ENCODE measurements at places on chromosomes 13 and 19. TPM values are rescaled to one million over a fixed set of nuclear protein-coding genes. Genes with fewer than 3 reads are reported as not detected.

Gene ZNF878
- total RNA-seq = 1.1 TPM

- H3K27me3 ChIP-seq = no peaks in the 10 kb centered on the region
- no peaks in the 10 kb centered on the region for H3K4me1 ChIP-seq
- no peak overlapping the region for H3K4me3 ChIP-seq
- no peak overlapping the region for H3K27ac ChIP-seq
- peaks cover 4% of the 10 kb centered on the region for H3K36me3 ChIP-seq
- DNase-seq = no peak
Observed at GRCh38 chr19:5073153-5073844, 104.4 kb downstream of the KDM4B start.

- DNase-seq = no peak
- no peaks in the 10 kb centered on the region for H3K27me3 ChIP-seq
- H3K4me3 ChIP-seq = no peak overlapping the region
- no peak overlapping the region for H3K27ac ChIP-seq
Observed at GRCh38 chr13:76189882-76190519, 553.9 kb downstream of the LMO7 start.

- no peaks in the 10 kb centered on the region for H3K27me3 ChIP-seq
Observed at GRCh38 chr19:16085115-16085514, 8.8 kb downstream of the TPM4 start.

DNA sequence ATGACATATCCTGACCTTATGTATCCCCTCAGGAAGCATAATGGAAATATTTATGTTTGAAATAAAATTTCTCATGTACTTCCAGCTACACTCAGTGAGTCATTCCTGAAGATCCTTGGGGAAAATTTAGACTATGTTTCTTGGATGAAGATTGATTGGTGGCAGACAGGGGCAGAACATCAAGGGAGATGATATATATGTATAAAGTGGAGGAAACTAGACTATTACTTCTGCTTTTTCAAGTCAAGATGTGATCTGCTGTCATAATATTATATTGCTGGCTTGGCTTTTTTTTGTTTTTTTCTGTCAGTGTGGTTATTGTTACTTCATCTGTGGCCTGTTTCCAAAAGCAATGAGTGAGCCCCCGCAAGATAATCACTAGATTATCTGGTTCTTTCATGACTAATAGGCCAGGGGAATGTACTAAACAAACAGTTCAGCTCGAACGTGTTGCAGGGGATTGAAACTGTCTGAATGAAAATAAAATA lies 87.2 kb upstream of the TNFSF11 start:
- no peak overlapping the region for H3K27ac ChIP-seq
- no peak overlapping the region for H3K4me3 ChIP-seq
- H3K4me1 ChIP-seq = no peaks in the 10 kb centered on the region
- no peak for DNase-seq
- no peaks in the 10 kb centered on the region for H3K36me3 ChIP-seq

Gene PGLYRP2
- total RNA-seq = not detected

DNA sequence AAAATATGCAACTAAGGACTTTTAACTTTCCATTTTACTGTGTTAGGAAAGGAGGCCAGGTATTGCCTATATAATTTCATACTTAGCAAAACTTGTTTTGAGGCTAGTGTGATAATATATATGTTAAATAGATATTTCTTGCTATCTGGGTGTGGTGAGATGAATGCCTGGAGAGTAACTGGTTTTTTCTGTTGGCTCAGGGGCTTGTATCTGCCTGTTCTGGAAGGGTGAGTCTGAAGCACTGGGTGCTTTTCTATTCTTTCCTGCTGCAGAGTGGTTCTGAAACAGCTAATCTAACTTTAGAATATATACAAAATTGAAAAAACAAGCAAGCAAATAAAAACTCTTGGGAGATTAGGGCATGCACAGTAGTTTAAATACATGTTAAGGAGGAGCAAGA lies 64.6 kb upstream of the MYCBP2 start:
- no peak overlapping the region for H3K27ac ChIP-seq
- H3K27me3 ChIP-seq = no peaks in the 10 kb centered on the region
- no peaks in the 10 kb centered on the region for H3K4me1 ChIP-seq
- H3K36me3 ChIP-seq = no peaks in the 10 kb centered on the region

Gene VSIG10L
- total RNA-seq = 1.1 TPM

Gene UTP14C
- 16.3 TPM for total RNA-seq

Gene KLHL1
- total RNA-seq = not detected

DNA sequence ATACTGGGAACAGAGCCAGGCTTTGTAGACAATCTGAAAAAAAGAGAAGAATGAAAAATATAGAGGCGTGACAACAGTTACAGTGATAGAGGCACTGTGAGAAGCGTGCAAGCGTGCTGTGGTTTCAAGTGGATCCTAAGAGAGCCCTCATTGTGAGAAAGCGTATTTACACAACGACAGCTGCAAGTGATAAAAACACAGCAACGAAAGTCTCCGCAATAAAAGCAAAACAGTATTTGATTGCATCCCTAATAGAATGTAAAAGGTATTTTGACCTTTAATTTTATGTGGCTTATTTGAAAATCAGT lies 642.7 kb upstream of the ARGLU1 start:
- H3K4me3 ChIP-seq = no peak overlapping the region
- H3K4me1 ChIP-seq = peaks cover 7% of the 10 kb centered on the region
- DNase-seq = no peak
- H3K27me3 ChIP-seq = no peaks in the 10 kb centered on the region
- H3K36me3 ChIP-seq = no peaks in the 10 kb centered on the region

DNA sequence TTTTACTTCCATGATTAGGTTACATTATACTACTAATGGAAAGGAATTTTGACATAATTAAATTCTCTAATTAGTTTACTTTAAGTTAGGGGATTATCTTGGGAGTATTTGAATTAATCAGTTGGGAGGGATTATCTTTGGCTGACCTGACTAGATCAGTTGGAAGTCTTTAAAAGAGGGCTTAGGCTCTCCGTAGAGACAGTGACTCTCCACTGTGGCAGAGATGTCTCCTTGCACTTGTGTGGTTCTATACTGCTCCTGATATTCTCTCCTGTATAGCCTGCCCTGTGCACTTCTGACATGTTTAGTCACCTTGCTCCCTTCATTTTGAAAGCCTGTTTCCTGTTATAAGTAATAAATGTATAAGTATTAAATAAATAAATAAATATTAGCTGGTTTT lies 1612.3 kb upstream of the PRR20A start:
- H3K27me3 ChIP-seq = no peaks in the 10 kb centered on the region
- DNase-seq = no peak

DNA sequence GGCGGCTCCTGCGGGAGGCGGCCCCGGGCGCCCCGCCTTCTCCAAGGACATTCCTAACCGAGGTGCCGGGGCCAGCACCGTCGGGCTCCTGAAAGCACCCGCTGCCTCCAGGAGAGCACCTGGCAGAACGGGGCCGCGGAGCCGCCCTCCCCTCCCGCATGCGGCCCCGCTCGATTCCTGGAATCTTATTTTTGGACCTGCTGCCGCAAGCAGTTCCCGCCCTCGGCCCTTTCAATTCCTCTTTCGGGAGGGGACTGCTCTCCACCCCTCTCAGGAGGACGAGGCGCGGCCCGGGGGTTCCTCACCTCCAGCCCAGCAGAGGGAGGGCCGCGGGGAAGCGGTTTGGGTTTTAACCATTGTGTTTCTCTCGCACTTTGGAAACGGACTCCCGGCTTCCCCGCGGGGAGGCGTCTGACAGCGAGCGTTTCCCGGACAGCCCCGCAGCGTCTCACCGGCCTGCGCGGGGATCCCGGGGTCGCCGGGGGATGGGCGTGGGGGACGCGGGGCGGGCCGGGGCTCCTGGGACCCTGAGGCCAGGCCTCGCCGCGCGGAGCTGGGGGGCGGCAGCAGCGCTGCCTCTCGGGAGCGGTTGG lies 849 bp downstream of the GAS6 start:
- peak; percentile 62 for DNase-seq
- no peaks in the 10 kb centered on the region for H3K36me3 ChIP-seq
- peak overlapping the region; percentile 84 for H3K27ac ChIP-seq
- H3K4me3 ChIP-seq = peak overlapping the region; percentile 80
- peaks cover 17% of the 10 kb centered on the region for H3K4me1 ChIP-seq

DNA sequence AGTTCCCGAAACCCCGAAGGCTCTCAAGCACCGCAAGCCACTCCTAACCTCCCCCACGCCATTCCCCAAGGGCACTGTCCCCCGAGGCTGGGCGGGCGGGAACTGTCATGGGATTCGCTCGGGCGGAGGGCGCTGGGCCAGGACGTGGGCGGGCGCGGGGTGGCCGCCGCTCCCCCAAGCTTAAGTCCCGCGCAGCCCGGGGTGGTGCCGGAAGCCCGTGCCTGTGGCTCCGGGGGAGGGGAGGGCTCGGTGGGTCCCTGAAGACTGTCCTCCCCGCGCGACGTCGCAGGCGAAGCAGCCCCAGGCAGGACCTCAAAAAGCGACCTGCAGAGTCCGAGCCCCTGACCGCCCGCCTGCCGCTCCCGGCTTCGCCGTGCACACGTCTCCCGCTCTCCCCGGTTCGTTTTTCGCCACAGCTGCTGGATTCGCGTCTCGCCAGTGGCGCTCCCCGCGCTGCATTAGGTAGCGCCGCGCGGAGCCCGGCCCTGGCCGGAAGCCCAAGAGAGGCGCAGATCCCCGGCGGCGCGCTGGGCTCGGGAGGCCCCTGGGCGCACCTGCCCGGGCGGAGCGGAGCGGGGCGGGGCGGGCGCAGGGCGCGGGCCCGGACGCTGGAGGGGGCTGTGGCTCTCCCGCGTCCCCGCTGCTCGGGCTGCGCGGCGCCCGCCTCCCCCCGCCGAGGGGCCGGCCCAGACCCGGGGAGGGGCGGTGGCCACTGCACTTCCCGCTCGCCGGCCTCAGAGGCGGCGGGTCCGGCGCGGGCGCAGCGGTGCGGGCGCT lies at the start of gene FARP1:
Gene FARP1, plus strand, starts transcription at position 715 of the 777 bp plus-strand sequence. CDS start 70,149 bp downstream, outside the sequence.
- H3K4me1 ChIP-seq = no peaks in the 10 kb centered on the region
- H3K27me3 ChIP-seq = no peaks in the 10 kb centered on the region
- DNase-seq = peak; percentile 79
- H3K36me3 ChIP-seq = no peaks in the 10 kb centered on the region

DNA sequence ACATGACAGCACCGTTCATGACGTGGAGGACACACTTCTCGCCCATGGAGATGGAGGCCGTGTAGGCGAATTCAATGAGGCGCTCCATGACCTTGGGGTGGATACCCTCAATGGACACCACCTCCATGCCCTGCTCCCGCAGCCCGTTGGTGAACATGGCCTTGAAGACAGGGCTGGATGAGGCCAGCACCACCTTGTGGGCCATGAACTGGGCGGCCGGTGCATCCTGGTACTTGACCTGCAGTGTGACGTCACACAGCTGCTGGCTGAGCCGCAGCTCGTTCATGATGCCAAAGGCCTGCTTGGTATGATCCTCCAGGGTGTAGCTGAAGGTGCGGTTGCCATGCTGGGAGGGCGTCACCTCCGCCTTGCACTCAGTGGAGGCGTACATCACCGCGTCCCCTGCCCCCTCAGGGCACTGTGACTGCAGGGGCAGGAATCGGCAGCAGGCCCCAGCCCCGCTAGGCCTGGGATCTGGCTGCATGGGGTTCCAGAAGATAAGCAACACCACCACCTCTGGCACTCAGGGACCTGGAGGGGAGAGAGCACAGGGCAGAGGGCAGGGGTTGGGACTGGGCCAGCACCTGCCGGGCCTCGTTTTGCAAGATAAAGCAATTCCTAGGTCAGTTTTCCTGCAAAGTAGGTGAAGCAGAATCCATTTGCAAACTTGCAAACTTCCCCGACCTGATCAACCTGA lies 3.5 kb downstream of the KEAP1 start:
- H3K27ac ChIP-seq = no peak overlapping the region
- H3K36me3 ChIP-seq = peaks cover 4% of the 10 kb centered on the region
- no peak for DNase-seq
- H3K4me1 ChIP-seq = peaks cover 15% of the 10 kb centered on the region
- H3K4me3 ChIP-seq = no peak overlapping the region
- no peaks in the 10 kb centered on the region for H3K27me3 ChIP-seq
